ENCODE measurements at places on chromosomes 7 and 10. TPM values are rescaled to one million over a fixed set of nuclear protein-coding genes. Genes with fewer than 3 reads are reported as not detected.

Gene ACSL5
- total RNA-seq = 9.4 TPM

DNA sequence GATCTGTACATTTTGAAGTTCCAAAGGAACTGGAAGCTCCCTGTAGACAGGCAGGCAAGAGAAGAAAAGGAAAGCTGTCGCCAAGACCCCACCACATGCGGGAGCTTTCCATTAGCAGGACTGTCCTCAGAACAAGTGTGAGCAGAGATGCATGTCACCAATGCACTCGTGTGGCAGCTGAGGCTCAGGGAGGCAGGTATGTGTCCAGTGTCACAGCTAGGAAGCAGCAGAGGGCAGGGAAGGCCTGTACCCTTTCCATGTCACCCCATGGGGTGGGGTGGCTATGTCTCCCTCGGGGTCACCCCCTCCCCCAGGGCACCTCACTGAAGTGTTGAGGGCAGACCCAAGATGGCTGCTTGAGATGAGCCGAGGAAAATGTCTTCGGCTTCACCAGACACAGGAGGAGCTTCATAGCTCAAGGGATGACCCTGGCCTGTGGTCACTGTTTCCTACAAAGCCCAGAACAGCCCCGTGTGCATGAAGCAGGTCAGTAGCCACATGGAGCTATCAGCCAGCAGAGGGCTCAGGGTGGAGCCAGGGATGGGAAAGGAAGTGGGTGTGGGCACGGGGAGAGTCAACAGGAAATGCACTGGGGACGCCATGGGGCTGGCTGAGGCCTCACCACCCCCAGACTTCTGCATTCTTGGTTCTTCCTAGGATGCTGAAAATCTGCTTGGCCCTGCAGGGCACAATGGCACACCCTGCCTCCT, 96.6 kb downstream of the FAM53B start:
- peaks cover 78% of the 10 kb centered on the region for H3K4me1 ChIP-seq
- H3K36me3 ChIP-seq = no peaks in the 10 kb centered on the region
- H3K27ac ChIP-seq = peak overlapping the region; percentile 85
- no peak overlapping the region for H3K4me3 ChIP-seq
- no peaks in the 10 kb centered on the region for H3K27me3 ChIP-seq

Gene MEIG1
- total RNA-seq = not detected

DNA sequence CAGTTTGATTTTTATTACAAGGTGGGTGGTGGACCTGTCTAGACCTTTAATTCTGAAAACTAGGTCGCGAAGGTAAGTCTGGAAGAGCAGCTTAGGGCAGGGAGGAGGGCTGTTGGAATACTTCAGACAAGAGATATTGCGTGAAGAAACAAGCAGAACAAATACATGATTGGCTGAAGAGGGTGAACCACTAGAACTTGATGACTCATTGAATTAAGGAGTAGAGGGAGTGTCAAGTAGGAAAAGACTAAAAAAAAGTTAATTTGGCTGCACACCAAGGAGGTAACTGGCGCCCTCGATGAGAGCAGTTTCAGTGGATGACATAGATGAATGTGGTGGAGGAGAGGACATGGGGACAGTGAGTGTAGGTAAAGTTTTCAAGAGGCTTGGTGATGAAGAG, 41.3 kb downstream of the WNT2 start:
- no peaks in the 10 kb centered on the region for H3K27me3 ChIP-seq
- H3K36me3 ChIP-seq = no peaks in the 10 kb centered on the region
- H3K4me1 ChIP-seq = no peaks in the 10 kb centered on the region

Gene TBC1D12
- 21.4 TPM for total RNA-seq

Gene FRAT2
- total RNA-seq = 16.0 TPM

Gene SP8
- not detected for total RNA-seq

Data from sigmoid colon (tissue), 7 donors.